ENCODE measurements at places on chromosomes 12 and 14. TPM values are rescaled to one million over a fixed set of nuclear protein-coding genes. Genes with fewer than 3 reads are reported as not detected.

DNA sequence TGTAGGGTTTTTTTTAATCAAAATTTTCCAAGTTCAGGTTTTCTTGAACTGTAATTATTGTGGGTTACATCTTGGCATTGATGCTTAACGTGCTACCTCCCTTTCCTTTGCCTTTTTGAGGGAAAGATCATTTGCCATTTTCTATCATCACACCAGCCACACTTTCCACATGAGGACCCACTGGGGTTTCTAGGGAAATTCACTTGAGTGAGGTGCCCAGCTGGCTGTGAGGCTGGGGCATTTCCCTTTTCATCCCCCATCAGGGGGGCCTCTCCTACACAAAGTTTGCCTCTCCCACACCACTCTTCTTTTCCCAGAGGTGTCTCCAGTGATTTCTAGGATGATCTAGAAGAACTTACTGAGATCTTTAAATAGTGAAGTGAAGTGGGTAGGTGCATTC, 335.7 kb downstream of the BMP4 start:
- no peak for DNase-seq

DNA sequence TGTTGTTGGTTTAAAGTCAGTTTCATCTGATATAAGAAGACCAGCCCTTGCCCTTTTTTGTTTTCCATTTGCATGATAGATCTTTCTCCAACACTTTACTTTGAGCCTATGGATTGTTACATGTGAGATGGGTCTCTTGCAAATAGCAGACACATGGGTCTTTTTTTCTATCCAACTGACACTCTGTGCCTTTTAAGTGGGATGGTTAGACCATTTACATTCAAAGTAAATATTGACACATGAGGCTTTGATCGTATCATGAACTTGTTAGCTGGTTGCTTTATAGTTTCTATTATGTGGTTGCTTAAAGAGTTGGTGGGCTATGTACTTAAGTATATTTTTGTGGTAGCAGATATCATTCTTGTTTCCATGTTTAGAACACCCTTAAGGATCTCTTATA, 213.4 kb upstream of the G2E3 start:
- no peak for DNase-seq

GRCh38 chr12:121170151-121170550, 37.5 kb downstream of the P2RX7 start:
- DNase-seq: no peak

DNA sequence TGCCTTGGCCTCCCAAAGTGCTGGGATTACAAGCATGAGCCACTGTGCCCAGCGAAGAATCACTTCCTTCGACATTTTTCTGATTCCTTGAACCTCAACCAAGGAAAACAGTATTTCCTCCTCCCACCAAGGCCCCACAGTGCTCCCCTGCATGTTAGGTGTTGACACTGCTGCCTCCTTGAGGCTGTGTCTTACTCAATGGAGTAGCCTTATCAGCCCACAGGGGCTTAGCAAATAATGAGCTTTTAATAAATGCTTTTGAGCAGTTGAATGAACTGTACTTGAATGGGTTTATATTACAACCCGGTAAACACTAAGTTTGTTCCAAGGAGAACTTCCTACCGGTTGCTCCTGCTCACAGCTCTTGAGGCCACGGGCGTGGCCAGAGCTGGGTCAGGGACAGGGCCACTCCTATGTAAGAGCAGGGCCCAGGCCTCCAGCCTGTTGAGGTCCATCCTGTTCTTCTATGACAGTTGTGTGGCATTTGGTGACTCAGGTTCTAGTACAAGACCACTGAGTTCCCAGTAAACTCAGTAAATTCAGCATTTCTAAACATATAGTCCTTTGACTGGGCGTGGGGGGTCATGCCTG, 36.8 kb upstream of the TUBA1A start:
- no peak for DNase-seq

DNA sequence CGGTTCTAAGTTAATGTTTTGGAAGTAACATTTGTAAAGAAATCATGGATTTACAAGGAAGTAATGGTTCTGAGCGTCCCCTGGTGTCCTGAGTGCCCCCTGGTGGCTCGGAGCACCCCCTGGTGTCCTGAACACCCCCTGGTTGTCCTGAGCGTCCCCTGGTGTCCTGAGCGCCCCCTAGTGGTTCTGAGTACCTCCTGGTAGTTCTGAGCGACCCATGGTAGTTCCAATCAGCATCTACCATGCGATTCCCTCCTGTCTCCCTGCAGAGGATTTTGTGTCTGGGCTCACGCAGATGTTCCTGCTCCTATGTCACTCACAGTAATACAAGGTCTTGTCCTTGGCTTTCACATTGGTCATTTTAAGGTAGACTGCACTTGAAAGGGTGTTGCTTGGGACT, 1352.9 kb downstream of the TMEM121 start:
- DNase-seq: no peak

DNA sequence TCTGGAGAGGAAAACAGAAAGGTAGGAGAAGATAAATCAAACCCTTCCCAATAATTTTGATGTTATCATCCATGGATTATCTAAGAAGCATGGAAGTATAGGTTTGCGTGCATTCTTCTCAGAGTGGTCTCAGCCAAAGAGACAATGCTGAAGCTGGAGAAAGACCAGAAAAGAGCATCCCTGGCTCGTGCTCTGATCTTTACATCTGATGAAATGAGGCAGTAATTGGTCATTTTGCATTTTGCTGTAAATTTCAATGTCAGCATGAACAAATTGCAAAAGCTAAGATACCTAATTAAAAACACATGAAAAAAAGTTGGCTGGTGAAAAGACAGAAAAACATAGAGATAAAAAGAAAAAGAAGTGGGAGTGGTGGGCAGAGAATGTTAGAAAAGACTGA, 252.4 kb downstream of the ITPR2 start:
- no peak for DNase-seq

DNA sequence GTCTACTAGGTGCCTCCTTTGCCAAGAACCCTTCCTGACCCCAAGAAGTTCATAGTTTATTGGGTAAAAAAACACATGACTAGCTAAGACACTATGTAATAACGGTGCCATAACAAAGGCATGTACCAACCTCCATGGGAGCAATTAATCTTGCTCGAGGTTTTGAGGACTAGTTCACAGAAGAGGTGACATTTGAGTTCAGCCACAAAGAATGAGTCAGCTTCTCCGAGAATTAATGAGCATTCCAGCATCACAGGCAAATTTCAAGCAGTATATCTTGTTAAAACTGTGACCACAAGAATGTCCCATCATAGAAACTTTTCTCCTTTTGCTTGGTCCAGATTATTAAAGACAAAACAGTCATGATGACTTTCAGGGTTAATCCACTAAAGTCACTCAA, 113.0 kb upstream of the RAP1B start:
- DNase-seq: no peak

DNA sequence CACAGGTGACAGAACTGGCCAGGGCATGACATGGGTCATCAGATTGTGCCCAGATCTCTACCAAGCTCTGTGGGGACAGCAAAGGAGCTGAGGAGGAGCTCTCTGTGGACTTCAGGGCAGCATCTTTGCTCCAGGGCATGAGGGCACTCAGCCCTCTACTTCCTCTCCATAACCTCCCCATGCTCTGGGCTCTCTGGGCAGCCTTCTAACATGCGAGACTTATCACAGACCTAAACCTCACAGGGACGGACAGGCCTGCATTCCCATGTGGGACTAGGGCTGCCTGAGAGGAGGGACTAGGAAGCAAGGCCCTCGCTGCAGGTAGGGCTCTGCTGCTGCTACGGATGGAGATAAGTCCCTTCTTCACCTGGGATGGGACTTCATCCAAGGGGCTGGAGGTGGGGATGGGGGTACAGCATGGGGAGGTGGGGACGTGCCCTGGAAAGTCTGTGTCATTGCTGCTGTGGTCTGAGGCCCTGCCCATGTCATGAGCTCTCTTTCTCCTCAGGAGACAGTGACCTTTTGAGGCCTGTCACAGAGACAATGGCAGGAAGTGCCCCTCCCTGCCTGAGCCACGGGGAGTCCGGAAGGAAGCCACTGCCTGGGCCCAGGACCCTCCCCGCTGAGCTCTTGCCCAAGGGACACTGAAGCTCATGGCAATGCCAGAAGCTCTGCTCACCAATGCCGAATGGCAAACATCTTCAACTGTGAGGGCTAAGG, 44.1 kb downstream of the PITPNM2 start:
- DNase-seq: peak; percentile 72

- DNase-seq: no peak
Measured at GRCh38 chr14:93741556-93742230, 46.6 kb downstream of the PRIMA1 start.

DNA sequence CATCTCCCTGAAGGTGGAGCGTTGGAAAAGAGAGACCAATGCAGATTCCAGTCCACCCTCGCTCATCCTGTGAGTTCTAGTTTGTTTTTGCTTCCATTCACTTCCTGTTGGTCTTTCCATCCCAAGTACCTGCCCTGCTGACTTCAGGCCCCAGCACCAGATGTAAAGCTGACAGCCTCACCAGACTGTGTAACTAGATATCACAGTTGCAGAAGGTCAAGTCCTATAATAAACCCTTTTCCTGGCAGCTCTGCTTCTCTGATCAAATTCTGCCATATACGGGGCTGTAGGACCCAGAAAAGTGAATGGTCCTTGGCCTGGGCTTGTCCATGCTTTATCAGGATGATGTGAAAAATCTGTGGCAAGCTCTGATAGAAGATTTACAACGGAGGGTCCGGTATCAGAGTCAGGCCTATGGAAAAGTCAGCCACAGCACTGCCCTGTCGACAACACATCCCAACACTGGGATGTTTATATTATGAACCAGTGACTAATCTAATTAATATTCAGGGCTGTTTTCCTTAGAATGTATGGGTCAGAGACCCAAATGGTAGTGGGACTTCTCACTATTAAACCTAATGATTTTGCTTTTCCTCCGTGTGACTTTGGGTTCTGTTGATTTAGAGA, 42.1 kb downstream of the CCDC175 start:
- DNase-seq: no peak

- DNase-seq: no peak
Measured at GRCh38 chr12:119679490-119679889, 11.6 kb downstream of the PRKAB1 start.

DNA sequence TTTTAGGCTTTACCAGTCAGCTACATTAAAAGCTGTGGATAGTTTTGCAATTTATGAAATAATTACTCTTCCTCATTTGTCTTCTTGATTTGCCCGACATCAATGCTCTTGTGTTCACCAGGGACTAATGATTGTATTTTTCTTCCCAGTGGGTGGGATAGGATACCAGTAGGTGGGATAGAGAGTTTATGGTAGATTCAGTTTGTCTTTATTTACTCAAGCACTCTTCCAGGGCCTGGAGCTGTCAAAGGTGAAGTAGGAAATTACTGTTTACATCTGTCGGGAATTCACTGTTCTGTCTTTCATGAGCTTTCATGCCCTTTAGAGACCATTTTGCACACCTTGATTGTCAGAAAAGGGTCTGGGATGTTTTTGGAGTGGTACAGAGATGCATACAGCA, 36.6 kb downstream of the ETV6 start:
- no peak for DNase-seq

GRCh38 chr12:102197789-102198188, at the start of gene PMCH:
TSS of gene PMCH (minus strand) at chr12:102197833. CDS start at chr12:102197770, 63 bp downstream.
- DNase-seq: no peak

- no peak for DNase-seq
Measured at GRCh38 chr14:100666403-100666802, 60.3 kb upstream of the DLK1 start.

DNA sequence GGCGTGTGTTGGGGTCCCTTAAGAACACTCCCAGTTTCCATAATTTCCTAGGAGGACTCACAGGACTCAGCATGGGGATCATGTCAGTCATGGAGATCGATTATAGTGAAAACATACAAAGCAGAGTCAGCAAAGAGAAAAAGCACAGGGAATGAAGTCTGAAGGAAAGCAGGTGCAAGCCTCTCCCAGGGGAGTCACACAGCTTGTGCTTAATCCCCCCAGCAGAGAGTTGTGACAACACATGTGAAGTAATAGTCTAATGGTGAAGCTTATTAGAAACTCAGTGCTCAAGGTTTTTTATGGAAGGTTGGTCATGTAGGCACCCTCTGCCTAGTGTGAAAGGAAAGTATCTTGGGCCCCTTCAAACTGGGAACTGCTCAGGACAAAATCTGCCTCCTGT, 149.0 kb upstream of the SEL1L start:
- no peak for DNase-seq

DNA sequence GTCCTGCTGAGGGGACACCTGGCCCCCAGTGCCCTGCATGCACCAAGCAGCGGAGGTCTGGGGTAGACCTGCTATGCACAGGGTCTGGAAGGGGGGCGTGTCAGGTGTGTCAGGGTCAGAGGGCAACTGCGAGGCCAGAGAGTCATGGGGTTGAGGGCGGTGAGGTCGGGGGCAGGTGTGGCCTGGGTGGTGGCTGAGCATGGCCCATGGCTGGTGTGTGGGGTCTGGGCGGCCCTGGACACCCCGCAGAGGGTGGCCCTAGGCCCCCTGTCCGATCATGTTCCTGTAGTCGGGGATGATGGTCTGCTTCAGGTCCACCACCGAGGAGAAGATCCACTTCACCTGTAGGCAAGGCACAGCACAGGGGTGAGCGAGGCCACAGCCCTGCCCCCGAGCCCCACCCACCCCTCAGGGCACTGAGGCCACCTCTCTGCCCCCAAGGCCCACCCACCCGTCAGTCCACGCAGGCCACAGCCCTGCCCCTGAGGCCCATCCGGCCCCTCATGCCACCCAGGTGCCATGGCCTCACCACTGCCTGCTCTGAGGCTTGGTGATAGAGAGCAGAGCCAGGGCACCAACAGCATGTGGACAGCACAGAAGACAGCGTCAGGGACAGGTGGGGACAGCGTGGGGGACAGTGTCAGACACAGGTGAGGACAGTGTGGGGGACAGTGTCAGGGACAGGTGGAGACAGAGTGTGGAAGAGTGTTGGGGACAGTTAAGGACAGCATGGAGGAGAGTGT, 211.3 kb downstream of the TMEM121 start:
- peak; percentile 32 for DNase-seq

GRCh38 chr12:93106910-93107309, 177.8 kb upstream of the EEA1 start:
- no peak for DNase-seq

- no peak for DNase-seq
Measured at GRCh38 chr14:105195522-105196264, 14.6 kb upstream of the NUDT14 start.

LRRC10 gene
- total RNA-seq: 40.5 TPM

ZDHHC22 gene
- not detected for total RNA-seq

SSPN gene
- total RNA-seq: 51.5 TPM

MYO1A gene
- 0.08 TPM for total RNA-seq

KRT72 gene
- not detected for total RNA-seq

SPX gene
- 11.0 TPM for total RNA-seq

GNB3 gene
- total RNA-seq: 2.9 TPM

IFNG-AS1 gene
- total RNA-seq: not detected

CCDC175 gene
- not detected for total RNA-seq

TAS2R46 gene
- total RNA-seq: not detected

CCDC60 gene
- not detected for total RNA-seq

Data from Right ventricle myocardium superior (tissue), 1 donor.